ENCODE measurements at places on chromosomes 7 and 10.

DNA sequence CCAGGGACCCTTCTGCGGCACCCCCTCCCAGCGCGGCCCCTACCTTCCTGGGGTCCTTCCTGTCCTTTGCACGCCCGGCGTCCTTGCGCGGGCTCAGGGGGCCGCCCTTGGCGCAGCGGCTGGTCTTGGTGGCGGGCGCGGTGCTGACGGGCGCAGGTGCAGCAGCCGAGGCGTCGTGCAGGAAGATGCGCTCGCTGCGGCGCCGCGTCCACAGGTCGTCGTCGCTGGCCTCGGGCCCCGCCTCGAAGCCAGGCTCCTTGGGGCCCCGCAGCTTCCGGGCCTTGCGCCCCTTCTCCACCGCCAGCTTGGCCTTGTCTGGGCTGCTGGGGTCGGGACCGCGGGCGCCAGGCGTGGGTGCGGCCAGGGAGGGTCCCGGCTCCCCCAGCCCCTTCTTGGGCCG is 49.8 kb downstream of the SLC29A4 start:
- DNase-seq, result no peak

GRCh38 chr10:62760401-62760800 is 44.1 kb upstream of the ADO start:
- DNase-seq, result no peak

GRCh38 chr7:8089036-8089780 is 120.6 kb downstream of the GLCCI1 start:
- no peak for DNase-seq

DNA sequence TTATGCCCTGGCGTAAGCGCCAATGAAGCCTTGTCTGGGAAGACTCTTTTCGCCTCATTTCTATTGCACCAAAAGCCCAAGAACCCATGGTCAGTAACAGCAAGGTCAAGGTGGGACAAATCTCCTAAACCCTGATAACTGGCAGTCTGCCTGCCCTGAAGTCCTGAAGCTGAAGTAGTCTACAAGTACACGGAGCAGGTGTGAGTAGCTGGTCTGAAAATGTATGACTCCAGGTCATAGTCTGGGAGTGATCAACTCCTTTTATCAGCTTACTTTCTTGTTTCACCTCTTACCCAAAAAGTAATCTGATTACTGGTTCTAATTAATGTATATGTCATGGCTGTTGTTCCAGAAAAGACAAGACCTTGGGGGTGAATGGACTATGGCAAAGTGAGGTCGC is 107.3 kb upstream of the EFCAB10 start:
- DNase-seq, result no peak

DNA sequence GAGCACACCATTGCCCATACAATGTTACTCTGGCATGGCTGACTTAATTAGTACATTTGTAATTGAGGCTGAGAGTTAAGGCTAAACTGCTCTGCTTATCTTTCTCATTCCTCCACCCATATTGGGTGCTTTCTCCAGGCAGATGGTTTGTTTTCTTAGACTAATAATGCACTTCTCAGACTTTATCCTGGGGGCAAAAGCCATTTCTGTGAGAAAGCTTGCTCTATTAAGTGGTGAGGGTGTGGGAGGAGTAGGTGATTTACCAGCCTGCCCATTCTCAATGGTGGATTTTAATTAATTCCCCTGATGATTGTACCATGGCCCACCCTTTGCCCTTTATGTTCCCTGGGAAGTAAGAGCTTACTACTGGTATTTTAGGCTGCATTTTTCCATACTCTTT is 174.8 kb downstream of the FOXP2 start:
- DNase-seq, result no peak

All from fibroblast of upper back skin (primary cell).